ENCODE measurements at places on chromosomes 3 and 15.

DNA sequence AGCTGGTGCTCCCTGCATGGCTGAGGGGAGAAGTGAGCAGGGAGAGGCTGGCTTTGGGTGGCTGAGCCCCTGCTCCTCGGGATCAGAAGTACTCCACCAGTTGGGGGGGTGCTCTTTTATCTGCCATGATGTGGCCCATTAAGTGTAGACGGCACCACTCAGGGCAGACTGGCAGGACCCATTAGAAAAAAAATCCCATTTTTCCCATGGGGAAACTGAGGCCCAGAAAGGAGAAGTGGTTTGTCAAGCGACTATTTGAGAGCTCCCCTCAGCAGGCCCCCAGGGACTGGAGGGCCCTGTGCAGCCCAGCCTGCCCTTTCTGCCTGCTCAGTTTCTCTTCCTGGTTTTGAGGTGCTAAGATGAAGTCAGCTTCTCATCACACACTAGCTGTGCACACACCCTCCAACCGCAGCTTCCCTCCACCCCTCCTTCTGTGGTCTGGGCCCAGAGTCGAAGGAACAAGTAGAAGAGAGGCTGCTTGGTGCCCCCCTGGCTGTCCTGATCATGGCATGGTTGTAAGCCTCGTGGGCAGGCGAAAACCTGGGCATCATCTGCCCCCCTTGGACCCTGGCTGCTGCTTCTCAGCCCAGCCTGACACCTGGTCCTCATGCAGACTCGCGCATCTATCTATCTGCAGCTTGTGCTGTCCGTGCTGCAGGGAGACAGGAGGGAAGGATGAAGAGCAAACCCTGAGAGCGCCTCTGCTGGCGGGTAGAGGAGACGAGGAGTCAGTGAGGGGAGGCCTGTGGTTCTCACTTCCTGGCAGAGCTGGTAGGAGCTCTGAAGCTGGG is 5.6 kb downstream of the CSK start:
- DNase-seq: peak; percentile 73

DNA sequence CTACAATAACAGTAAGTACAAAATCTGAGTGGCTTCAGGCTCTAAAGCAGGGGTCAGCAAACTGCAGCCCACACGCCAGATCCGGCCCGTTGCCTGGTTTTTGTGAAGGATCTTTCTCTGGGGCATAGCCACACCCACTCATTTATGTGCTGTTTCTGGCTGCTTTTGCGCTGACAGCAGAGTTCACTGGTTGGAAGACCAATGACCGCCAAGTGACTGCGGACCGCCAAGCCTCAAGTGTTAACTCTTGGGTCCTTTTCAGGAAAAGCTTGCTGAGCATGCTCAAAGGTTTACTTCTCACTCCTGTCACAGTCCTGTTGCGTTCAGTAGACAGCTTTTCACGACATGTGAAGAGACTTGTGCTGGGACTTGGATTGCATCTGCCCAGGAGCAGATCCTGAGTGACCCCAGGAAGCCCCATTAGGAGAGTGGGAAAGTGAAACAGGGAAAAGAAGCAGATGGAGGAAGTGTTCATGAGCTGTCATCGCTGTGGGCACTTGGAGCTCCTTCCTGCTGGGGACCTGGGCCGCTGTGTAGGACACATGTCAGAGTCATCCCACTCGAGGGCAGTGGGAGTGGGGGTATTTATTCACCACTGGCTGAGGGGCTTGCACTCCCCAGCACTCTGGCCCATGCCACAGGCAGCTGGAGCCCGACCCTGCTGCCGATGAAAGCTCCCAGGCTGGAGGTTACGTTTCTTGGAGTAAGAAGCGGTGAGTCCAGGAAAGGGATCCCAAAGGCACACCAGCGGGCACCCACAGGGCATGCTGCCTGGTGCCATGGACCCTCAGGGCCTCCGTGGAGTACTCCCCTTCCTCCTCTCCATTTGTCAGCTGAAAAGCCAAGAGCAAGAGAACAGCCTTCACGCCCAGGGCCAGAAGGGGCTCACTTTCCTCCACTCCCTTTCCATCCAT is 249.1 kb downstream of the PLCL2 start:
- DNase-seq: no peak

DNA sequence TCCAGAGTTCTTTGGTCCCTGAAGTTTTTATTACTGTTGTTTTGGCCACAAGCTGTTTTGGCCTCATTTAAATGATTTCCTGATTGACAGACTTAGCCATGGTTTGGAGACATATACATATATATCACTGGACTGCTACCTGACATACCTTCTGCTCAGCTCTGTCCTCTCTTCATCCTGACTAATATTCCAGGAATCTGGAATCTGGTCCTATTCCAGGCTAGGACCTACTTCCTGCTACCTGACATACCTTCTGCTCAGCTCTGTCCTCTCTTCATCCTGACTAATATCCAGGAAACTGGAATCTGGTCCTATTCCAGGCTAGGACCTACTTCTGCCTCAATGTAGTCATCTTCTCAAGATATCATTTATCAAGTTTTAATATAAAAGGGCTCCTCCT is 724.4 kb upstream of the ROBO1 start:
- no peak for DNase-seq

GRCh38 chr15:44023176-44023575 is 171.9 kb downstream of the FRMD5 start:
- no peak for DNase-seq

Measured in RCC 7860 (cell line).